SJSA1 (cell line): ENCODE measurements at places on chromosomes 13 and 19. TPM values are rescaled to one million over a fixed set of nuclear protein-coding genes. Genes with fewer than 3 reads are reported as not detected.

DNA sequence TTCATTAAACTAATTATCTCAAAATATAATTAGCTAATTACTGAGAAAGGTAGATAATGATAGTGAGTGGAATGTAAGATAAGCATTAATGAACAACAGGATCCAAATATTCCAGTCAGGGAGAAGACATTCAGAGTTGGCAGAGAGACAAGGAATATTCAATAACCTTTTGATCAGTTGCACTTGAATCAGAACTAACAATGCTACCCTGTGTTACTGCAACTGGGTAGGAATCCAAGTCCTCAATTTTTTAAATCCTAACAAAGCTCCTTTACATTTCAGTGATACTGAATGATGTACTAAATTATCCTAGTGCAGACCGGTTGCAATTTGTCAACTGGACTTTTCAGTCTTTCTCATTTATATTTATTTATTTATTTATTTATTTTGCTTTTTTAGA lies 107.1 kb upstream of the MIR17HG start:
- no peaks in the 10 kb centered on the region for H3K36me3 ChIP-seq
- H3K27me3 ChIP-seq, result no peaks in the 10 kb centered on the region
- H3K4me1 ChIP-seq, result no peaks in the 10 kb centered on the region
- no peak overlapping the region for H3K27ac ChIP-seq
- no peak for DNase-seq
- no peak overlapping the region for H3K4me3 ChIP-seq

DNA sequence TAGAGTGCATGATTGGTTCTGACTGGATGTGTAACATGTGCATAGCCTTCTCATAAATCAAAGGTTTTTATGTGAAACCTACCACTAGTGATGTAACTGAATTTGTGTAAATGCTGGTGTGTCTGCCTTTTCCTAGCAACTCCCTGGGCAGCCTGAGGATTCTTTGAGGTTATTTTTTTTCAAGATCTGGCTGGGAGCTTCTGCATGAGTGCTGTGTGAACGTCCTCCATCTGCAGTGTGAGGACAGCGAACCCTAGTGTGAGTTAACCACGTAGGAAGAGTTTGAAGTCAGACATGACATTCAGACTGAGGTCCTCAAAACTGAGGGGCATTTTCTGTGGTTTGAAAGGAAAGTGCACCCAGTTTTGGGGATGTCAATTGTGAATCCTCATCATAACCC lies 39.9 kb downstream of the DPRX start:
- no peaks in the 10 kb centered on the region for H3K4me1 ChIP-seq
- H3K4me3 ChIP-seq, result no peak overlapping the region
- DNase-seq, result no peak
- H3K27me3 ChIP-seq, result no peaks in the 10 kb centered on the region
- no peak overlapping the region for H3K27ac ChIP-seq
- H3K36me3 ChIP-seq, result no peaks in the 10 kb centered on the region

DNA sequence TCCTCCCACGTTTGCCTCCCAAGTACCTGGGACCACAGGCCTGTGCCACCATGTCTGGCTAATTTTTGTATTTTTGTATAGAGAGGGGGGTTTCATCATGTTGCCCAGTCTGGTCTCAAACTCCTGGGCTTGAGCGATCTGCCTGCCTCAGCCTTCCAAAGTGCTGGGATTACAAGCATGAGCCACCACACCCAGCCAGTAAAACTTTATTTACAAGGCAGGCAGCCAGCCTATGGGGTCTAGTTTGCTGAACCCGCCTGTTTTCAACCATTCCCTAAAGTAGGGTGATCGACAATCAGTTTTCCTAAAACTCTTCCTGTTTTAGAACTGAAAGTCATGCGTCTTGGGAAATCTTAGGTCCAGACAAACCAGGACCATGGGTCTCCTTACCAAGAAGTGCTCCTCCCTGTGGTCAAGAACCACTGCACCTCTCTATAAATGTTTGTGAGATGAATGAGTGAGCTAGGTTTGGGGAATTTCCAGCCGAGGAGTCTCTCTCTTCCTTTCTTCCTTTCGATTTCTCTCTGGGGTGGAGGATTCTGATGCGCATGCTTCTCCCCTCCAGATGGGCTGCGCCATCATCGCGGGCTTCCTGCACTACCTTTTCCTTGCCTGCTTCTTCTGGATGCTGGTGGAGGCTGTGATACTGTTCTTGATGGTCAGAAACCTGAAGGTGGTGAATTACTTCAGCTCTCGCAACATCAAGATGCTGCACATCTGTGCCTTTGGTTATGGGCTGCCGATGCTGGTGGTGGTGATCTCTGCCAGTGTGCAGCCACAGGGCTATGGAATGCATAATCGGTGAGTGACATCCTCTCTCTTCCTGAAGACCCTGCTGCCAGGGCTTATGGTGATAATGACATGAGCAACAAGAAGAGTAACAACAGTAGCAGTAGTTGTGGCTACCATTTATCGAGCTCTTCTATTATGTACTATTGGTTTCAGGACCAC lies 38.7 kb downstream of the ADGRE1 start:
- DNase-seq, result no peak
- H3K27ac ChIP-seq, result no peak overlapping the region
- no peaks in the 10 kb centered on the region for H3K4me1 ChIP-seq
- H3K36me3 ChIP-seq, result no peaks in the 10 kb centered on the region

KRTDAP gene
- not detected in 2 replicates for total RNA-seq

DNA sequence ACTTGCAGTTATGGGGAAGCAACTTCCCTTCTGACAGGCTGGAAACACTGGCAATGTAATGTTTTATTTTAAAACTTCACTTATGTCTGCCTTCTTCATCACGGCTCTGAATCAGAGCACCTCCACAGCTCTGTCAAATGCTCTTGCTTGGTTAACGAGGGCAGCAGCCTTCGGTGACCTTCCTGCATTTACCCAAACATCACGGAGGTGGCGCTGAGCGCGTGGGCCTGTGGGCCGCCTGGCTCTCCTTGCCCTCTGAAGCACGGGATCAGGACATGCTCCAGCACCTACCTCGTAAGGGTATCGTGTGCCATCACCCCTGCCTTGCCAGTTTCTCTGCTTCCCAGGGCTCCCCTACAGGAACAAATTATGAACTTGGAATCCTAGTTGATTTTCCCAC lies 310.0 kb downstream of the TEX29 start:
- no peak overlapping the region for H3K4me3 ChIP-seq
- peaks cover 66% of the 10 kb centered on the region for H3K27me3 ChIP-seq
- no peak overlapping the region for H3K27ac ChIP-seq
- H3K4me1 ChIP-seq, result no peaks in the 10 kb centered on the region
- DNase-seq, result peak; percentile 42
